Ureter (tissue), 1 donor: ENCODE measurements at places on chromosomes 1 and 21. TPM values are rescaled to one million over a fixed set of nuclear protein-coding genes. Genes with fewer than 3 reads are reported as not detected.

The NUDC gene
- 56.1 TPM for total RNA-seq

The LRRC38 gene
- not detected for total RNA-seq

The MYOC gene
- 0.75 TPM for total RNA-seq

The NUAK2 gene
- 0.96 TPM for total RNA-seq

- no peak for DNase-seq
These were observed 150.1 kb downstream of the PLA2G4A start for GRCh38 chr1:186978596-186979556.

GRCh38 chr1:230575886-230576500 is 66.3 kb upstream of the COG2 start:
- DNase-seq = no peak

DNA sequence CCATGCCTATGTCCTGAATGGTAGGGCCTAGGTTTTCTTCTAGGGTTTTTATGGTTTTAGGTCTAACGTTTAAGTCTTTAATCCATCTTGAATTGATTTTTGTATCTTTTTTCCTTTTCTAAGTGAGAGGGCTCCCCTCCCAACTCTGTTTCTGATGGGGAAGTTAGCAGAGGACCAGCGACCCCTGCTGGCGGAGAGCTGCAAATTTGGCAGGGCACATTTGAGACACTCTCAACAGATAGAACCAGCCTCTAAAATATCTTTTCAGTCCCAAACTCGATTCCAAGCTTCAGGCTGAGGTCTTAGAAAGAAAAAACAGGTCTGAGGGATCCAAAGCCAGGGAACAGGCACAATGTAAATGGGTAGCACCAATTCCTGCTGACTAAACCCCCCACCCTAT is 32.5 kb downstream of the LRRC3 start:
- DNase-seq = no peak

GRCh38 chr1:150560011-150560438 is 10.8 kb downstream of the ADAMTSL4 start:
- DNase-seq = peak; percentile 86

- no peak for DNase-seq
These were observed 99.7 kb downstream of the BRINP3 start for GRCh38 chr1:190377991-190378390.
